ENCODE measurements at places on chromosomes 2 and 18.

DNA sequence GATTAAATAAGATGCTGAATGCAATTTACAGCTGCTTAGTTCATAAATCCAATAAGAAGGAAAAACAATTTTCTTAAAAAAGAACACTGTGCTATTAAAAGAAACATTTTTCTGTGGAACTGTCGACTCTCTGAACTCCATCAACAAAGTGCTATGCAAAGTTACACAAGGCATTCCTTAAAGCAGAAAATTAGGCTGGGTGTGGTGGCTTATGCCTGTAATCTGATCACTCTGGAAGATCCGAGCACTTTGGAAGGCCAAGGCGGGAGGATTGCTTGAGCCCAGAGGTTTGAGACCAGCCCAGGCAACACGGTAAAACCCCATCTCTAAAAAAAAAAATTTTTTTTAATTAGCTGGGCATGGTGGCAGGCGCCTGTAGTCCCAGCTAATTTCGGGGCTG, 13.0 kb downstream of the MCM6 start:
- DNase-seq: no peak

DNA sequence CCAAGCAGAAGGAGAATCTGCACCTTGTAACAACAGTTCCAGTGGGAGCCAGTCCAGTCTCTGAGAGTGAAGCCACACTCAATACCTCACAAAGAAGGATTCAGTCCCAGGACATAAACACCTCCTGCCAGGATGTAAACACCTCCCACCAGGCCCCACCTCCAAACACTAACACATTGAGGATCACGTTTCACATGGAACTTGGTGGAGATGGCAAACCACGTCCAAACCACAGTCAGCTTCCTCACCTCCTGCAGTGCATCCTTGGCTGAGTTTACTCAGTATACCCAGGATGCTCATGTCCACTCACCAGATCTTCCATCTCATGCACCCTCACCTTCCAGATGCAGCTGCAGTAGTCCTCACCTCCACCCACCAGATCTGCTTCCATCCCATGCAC, 37.8 kb upstream of the TMEM18 start:
- DNase-seq: no peak

DNA sequence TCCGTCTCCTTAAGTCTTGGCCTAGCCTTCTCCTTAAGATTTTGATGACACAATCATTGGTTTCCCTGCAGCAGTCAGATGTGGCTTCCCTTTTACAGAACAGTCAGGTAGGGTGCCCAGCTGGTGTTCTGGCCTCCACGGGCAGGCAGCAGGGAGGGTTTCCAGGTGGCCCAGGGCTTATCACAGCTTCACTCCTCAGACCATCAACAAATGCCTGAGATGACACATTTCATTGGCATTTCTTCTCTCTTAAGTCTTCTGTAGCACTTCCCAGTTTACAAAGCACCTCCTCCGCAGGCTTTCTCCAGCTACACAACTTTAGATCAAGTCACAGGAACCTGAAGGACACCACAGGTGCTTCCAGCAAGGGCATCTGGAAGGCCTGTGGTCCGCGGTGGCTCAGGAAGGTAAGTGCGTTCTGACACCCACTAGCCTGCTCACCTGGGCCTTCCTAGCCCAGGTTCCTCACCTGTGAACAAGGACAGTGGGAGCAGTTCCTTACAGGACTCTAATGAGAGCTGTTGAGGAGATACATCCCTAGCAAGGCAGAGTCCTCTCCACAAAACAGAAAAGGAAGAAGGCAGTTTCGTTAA, 37.6 kb downstream of the PTPN18 start:
- no peak for DNase-seq

DNA sequence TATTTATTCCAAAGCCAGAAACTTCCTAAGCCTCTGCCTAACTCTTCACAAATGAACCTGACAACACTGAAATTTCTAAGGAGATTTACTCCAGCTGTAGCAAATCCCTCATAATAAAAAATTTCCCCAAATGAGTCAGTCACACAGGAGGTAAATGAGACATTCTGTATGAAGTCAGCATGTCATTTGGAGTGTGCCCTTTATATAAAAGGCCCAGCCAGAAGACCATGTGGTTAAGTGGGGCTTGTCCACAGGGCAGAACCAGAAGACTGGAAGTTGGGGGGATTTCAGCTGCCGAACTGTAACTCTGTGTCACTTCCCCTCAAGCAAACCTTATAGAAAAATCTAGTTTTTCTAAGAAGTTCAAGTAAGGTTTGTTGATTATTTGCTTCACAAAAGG, 30.2 kb downstream of the NRP2 start:
- no peak for DNase-seq

GRCh38 chr2:67448648-67449047, 51.5 kb downstream of the ETAA1 start:
- DNase-seq: no peak

GRCh38 chr18:76149284-76149683, 345.8 kb downstream of the ZNF516 start:
- DNase-seq: no peak

- DNase-seq: no peak
These were observed 31.2 kb downstream of the ITGB1BP1 start for GRCh38 chr2:9391961-9392720.

- DNase-seq: no peak
These were observed 363.3 kb downstream of the TNS1 start for GRCh38 chr2:217639481-217639880.

GRCh38 chr2:168439536-168439935, 16.5 kb upstream of the CERS6 start:
- DNase-seq: no peak

DNA sequence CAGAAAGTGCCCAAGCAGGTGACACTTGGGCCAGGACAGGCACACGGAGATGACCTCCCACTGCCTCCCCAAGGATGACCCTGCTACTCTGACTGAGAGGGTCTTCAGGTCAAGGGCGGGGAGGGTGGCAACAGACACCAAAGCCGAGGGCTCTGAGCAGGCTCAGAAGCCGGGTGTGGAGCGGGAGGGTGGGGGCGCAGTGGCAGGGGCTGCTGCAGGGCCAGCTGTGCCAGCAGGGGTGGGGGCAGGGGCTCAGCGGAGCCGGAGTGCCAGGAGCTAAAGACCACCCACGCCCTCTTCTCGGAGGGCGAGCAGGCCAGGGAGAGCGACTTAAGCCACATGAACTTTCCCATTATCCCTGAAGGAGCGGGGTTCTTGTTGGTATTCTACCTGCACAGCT, 93.3 kb upstream of the MBOAT2 start:
- DNase-seq: no peak

- DNase-seq: no peak
These were observed 49.9 kb upstream of the HS6ST1 start for GRCh38 chr2:128368437-128369107.

- no peak for DNase-seq
These were observed 359.3 kb downstream of the RIT2 start for GRCh38 chr18:42756214-42756613.

- no peak for DNase-seq
These were observed 24.7 kb downstream of the SLC5A7 start for GRCh38 chr2:108010912-108011591.

DNA sequence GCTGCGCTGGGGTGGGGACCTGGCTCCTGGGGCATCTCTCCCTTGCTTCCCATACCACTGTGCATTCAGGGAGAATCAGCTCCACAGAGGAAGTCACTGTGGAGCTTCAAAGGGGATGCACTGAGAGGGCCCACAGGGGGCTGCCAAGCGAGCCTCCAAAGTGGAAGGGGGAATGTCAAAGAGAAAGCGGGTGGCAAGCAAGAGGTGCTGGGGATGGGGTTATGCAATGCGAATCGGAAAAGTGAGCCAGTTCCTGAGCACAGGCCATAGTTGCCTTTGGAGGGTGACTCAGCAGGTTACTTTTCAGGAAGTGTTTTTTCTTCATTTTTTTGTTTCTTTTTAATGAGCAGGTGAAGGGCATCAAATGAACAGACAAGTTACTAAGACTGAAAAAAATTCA, 17.6 kb downstream of the PMAIP1 start:
- DNase-seq: no peak

DNA sequence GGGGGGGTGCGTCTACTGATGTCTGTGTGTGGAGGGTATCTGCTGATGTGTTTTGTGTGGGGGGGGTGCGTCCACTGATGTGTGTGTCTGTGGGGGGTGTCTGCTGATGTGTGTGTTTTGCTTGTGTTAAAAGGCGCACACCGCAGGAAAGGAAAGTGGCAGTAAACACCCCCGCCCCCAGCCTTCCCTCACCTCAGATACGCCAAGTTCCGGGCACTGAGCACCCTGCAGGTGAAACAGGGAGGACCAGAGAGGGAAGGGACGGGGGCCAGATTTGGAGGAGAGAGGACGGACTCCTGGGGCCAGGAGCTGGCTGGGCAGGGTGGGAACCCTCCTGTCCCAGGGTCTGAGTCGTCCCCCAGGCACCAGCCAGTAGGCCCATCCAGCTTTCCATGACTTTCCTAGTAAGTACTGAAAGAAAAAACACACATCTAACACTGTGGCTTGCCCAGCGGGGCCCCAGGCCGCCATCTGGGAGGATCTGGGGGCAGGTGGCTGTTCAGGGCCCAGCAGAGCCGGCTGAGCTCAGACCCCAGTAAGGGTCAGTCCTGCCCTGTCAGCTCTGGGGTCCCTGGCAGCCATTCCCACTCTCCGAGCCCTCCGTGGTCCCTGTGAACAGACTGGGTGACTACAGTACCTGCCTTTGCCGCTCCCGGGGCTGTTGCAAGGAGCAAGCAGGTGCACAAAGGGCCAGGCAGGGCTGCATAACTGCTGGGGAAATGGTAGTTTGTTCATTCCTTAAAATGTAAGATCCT, 126.9 kb downstream of the NFATC1 start:
- peak; percentile 86 for DNase-seq

- DNase-seq: no peak
These were observed 13.4 kb upstream of the KCNG2 start for GRCh38 chr18:79784071-79784913.

- no peak for DNase-seq
These were observed 47.0 kb downstream of the FAM117B start for GRCh38 chr2:202681688-202682205.

- DNase-seq: peak; percentile 42
These were observed 67.9 kb downstream of the POLR1A start for GRCh38 chr2:86037795-86038192.

- DNase-seq: peak; percentile 39
These were observed 187.3 kb downstream of the FAM210A start for GRCh38 chr18:13539050-13539449.

GRCh38 chr2:146523196-146523595, 1321.6 kb upstream of the ACVR2A start:
- DNase-seq: no peak

GRCh38 chr2:41267929-41268659, 779.7 kb upstream of the PKDCC start:
- no peak for DNase-seq

GRCh38 chr2:128490321-128490720, 171.7 kb upstream of the HS6ST1 start:
- DNase-seq: no peak

DNA sequence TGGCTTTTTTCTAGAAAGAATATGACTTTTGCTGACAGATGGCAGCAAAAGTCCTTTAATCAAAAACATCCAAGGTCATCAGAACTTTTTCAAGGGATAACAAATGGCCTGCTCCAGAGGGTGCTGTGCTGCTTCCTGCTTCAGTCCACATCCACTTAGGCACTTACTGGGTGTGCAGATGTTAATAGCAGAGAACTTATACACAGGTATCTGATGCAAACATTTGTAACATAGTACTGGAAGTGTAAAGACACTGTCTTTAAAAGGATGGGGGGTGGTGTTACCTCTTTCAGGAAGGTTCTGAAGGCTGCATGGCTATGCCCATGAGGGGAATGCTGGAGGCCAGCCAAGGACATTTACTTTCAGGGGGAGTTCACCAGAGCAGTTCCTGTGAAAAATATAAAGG, 5.5 kb downstream of the HOXD8 start:
- no peak for DNase-seq

GRCh38 chr2:169116327-169116726, 47.0 kb downstream of the DHRS9 start:
- DNase-seq: no peak

DNA sequence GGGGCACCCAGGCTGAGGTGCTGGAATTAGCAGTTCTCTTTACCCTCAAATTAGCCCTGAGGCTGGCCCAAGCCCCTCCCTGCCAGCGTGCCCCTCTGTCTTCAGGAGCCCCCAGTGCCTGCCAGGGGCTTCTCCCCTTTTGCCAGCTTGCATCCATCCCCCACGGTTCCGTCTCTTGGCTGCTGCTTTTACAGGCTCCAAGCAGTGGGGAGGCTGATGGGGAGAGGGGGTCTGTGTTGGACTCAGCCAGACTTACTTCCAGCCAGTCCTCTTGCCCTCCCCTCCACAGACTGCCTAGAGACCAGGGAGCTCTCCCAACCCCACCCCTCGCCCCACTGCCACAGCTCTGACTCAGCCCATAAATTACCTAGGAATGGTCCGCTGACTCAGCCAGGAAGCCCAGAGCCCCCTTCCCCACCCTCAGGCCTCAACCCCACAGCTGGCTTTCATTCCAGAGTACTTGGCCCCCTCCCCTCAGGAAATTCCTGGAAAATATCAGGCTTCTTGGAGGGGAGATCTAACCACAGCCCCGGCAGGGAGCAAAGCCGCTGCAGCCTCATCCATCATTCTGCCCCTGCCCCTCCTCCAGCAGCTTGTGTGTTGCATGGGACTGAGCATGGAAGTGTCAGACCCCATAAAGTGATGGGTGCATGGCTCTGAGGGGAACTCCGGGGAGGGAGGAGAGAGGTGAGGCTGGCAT, 184.6 kb downstream of the ZFP36L2 start:
- DNase-seq: no peak

GRCh38 chr2:74290066-74290465, 53.1 kb downstream of the SLC4A5 start:
- no peak for DNase-seq

Measured in activated CD4-positive, alpha-beta T cell treated with anti-CD3 and anti-CD28 coated beads for 36 hours (primary cell).